Upper lobe of left lung (tissue), 6 donors: ENCODE measurements at places on chromosomes 5 and 9.
A peak's percentile ranks its signal among the peaks of the same experiment; 100 is the strongest.

DNA sequence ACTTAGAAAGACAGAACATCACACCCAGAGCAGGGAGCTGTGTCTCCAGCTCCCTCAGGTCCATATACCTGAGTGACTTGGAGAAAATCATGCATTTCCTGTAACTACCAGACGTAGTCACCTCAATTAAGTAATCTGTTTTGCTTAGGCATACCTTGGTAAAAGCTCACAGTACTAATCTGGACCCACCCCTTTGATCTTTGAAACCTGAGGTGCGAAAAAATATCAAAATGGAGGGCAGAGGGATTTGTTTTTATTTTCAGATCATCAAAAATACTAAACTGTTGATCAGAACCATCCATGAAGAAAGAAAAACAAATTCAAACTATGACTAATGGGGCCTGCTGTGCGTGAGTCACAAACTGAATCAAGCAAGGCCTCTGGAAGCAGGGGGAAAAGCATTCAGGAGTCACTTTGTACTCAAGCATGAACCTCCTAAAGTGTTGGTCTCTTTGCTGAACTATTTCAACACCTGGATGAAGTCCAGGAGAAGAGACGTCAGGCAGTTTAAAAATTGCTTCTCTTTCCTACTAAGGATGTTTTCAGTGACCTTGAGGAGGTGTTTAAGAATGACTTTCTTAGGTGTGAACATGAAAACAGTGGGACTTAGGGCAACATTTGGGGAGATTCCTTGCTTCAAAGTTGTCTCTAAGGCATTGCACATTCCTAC lies 76.3 kb downstream of the MUSK start:
- peak; percentile 37 for DNase-seq

- DNase-seq = peak; percentile 56
Measured at GRCh38 chr5:88883836-88884607, 1.0 kb upstream of the MEF2C start.

GRCh38 chr9:72480921-72481320 lies 40.5 kb upstream of the TMC1 start:
- DNase-seq = no peak

GRCh38 chr5:167112556-167112955 lies 1178.9 kb upstream of the WWC1 start:
- no peak for DNase-seq

DNA sequence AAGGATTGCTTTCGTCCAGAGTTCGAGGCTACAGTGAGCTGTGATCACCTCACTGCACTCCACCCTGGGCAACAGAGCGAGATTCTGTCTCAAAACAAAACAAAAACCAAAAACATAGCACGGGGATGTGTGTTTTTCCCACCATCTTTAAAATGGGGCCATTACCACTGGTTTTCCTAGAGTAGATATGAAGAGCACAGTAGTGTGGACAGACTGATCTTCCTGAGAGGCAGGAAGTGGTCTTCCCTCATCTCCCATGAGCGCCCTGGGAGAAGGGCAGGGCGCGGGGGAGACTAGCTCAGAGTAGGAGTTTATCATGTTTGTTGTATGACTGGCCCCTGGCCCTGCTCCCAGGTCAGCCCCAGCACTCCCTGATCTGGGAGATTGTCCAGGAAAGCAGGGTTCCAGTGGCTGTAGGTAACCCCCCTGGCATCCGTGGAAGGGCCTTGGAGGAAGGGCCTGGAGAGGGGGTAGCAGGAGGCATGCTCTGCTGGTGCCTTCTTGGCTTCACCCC lies 2.3 kb downstream of the SUSD3 start:
- no peak for DNase-seq

DNA sequence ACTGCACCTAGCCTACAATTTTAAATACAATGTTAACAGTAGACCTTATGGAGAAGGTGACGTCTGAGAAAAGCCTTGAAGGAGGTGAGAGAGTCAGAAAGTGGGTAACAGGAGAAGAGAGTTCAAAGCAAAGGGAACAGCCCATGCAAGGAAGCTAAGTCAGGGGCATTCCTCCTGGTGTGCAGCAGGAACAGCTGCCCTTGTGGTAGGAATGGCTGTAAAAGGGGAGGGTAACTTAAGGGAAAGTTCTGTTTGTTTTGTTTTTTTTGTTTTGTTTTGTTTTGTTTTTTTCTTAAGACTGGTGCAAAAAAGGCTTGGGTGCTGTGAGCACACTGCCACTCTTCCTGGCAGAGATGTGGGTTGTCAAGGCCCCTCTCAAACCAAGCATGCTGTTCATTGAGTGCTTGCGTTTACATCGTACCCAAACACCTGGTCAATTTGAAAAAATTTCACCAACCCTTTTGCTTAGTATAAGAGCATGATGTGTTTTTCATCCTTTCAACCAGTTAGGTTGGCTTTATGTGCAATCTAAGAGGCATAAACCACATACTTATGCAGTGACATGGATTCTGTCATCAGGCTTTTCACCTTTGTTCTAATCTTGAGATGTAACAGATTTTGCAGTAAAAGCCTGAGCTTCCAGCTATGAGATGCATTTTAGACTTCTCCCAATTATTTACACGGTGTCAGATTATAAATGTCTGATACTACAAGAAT lies 279.7 kb downstream of the GLIS3 start:
- DNase-seq = no peak

DNA sequence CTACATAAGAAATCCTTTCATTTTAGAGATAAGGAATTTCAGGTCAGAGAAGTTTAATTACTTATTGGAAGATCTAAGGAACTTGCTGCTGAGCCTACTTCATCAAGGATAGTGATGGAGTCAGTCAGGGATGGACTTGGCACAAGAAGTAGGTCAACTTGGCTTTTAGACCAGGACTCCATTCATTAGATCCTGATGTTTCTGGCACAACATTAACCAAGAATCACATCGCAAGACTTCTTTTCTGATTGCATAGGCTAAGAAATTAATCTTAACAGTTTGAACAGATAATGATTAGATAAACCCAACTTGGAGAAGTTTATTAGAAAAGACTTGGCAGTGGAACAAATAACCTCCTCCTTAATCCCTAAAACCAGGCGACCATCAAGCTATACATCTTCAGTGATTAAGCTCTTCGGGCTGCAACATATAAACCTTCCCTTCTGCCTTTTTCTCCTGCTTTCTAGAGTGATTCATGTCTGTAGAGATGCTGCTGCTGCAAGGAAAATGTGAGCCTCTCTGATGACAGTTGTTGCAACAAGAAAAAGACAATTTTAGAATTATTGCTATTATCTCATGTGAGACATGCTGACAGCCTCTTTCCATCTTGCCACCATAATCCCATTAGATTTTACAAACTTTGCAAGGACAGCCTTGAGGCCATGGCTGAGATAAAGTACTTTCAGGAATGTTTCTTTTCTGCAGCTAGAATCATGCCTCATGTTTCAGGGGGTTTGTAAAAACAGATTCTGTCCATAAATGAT lies 207.9 kb upstream of the SLC27A6 start:
- DNase-seq = no peak

DNA sequence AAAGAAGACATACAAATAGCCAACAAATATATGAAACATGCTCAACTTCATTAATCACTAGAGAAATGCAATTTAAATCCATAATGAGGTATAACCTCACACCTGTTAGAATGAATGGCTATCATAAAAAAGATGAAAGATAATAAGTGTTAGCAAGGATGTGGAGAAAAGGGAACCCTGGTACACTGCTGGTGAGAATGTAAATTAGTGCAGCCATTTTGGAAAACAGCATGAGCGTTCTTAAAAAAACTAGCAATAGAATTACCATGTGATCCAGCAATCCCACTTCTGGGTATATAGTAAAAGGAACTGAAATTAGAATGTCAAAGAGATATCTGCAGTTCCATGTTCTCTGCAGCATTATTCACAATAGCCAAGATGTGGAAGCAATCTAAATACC lies 64.2 kb upstream of the CEP78 start:
- DNase-seq = no peak

DNA sequence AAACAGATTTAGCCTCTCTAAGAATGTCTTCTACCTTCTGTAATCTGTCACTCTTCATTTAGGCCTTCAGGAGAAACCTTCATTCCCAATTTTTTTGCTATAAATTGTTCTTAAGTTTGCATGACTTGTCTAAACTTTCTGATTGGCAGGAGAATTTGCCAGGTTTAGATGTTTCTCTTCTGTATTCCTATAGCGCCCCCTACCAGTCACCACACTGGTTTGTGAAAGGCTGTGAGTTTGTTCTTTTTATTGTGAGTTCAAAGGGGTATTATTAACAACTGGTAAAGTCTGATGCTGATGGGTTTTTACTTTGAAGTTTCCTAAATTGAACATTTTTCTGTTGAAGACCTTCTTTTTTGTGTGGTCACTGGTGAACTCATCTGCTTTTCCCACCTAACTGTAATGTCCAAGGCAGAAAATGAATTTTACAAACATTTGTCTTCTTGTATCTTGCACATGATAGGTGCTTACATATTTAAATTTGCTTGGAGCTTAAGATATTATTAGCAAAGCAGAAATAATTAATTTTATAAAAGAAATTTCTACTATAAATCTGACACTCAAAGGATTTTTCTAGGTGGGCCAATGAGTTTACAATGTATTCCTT lies 18.4 kb upstream of the F2RL2 start:
- peak; percentile 39 for DNase-seq

- no peak for DNase-seq
Measured at GRCh38 chr9:17744786-17745185, 165.9 kb downstream of the SH3GL2 start.

GRCh38 chr9:38110476-38110875 lies 41.4 kb upstream of the SHB start:
- no peak for DNase-seq

DNA sequence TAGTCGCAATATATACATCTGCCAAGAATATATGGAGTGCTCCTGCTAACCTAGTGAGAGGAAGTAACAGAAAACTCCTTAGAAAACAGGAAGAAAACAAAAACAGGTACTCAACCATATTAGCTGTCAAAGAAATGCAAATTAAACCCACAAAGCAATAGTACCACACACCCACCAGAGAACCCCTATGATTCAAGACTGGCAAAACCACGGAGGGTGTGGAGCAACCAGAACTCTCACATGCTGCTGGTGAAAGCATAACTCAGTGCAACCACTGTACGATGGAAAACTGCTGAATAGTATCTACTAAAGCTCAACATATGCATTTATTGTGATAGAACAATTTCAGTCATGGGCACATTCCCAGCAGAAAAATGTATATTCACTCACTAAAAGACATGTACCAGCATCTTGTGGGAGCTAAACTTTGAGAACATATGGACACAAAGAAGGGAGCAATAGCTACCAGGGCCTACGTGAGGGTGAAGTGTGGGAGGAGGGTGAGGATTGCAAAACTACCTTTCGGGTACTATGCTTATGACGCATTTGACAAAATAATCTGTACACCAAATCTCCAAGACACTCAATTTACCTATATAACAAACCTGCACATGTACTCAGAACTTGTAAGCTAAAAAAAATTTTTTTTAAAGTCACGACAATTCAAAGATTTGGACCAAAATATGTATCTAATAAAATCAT lies 34.0 kb downstream of the PTPN3 start:
- DNase-seq = no peak

DNA sequence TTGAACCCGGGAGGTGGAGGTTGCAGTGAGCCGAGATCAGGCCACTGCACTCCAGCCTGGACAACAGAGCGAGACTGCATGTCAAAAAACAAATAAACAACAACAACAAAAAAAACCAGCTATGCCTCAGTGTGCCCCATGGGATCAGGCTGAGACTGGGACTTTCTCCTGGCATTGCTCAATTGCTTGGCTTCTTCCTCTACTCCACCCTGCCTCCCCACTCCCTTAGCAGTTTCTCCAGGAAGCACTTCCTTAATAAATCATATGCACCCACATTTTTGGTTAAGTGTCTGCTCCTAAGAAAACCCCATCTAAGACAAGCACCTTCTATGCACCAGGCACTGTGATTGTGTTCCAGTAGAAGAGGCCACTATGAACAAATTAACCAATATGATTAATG lies 41.0 kb upstream of the TMEM252 start:
- no peak for DNase-seq

DNA sequence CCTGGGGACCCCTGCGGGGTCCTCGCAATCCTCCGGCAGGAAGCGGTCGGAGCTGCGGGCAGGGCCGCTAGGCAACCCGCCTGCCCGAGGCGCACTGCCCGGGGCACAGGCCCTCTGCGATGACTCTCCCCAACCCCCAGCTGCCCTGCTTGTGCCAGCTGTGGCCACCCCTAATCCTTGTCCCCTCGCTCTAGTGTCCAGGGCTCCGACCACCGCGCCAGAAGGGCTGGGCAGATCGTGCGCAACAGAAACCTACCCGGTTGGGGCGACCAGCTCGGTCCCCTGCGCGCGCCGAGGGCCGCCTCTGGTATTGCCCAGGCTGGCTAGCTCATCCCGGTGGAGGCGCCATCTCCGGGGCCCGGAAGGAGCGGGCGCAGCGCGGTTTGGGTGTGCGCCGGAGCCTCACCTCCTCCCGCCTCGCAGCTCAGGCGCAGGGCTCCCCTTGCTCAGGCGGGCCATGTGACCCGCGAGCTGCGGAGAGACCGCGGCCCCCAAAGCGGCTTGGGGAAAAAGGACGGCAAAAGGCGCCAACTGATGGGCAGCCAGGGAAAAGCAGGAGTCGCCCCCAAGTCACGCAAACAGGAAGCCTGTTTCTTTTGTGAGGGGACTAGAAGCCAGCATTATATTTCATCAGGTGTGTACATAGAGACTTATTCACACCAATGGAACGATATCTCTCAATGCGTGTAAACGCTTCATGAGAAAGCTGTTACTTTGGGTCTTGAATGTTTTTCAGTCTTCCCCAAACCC lies 46.8 kb upstream of the RNF20 start:
- DNase-seq = peak; percentile 90

GRCh38 chr9:132582276-132582785 lies at the start of gene BARHL1:
Gene BARHL1 (plus strand): TSS chr9:132582606. CDS start chr9:132582798, 192 bp downstream.
- no peak for DNase-seq

GRCh38 chr9:32524892-32525708 lies 896 bp downstream of the RIGI start:
- no peak for DNase-seq

DNA sequence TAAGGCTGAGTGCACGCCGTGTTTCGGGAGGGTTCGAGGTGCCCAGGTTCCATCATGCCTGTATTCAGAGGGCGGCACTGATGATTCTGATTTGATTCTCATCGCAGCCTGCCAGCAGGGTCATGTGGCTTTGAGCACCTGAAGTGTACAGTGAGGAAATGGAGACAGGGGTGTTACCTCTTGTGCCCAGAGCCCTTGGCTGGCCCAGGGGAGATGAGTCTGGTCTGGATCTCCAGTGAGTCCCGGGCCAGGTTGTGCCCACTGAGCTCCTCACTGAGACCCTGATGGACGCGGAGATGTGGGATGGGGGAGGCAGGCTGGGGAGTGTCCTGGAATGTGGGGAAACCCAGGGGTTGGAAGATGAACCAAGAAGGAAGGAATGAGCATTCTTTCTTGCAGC lies 54.7 kb downstream of the GADD45G start:
- no peak for DNase-seq

GRCh38 chr9:83198371-83198770 lies 135.4 kb upstream of the RASEF start:
- DNase-seq = no peak

- DNase-seq = no peak
Measured at GRCh38 chr9:131476777-131477345, 25.9 kb upstream of the POMT1 start.

GRCh38 chr5:54902791-54903473 lies 82.5 kb downstream of the ESM1 start:
- no peak for DNase-seq
